Skin of body (tissue), 3 donors: ENCODE measurements at places on chromosomes 1 and 21.

DNA sequence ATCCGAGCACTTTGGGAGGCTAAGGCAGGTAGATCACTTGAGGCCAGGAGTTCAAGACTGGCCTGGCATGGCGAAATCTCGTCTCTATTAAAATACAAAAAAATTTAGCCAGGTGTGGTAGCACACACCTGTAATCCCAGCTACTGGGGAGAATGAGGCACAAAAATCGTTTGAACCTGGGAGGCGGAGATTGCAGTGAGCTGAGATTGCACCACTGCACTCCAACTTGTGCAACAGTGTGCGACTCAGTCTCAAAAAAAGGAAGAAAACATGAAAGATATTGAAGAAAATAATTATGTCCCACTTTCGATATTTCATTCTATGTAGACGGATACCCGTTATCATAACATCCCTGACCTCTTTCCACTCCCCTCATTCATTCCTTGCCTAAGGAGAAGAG lies 19.2 kb downstream of the TUT4 start:
- DNase-seq: no peak

- no peak for DNase-seq
Measured at GRCh38 chr1:209601809-209602657, 18.5 kb downstream of the CAMK1G start.

- no peak for DNase-seq
Measured at GRCh38 chr1:206826394-206826793, 39.0 kb upstream of the IL20 start.

GRCh38 chr1:229657993-229658755 lies 32.1 kb downstream of the URB2 start:
- DNase-seq: no peak

DNA sequence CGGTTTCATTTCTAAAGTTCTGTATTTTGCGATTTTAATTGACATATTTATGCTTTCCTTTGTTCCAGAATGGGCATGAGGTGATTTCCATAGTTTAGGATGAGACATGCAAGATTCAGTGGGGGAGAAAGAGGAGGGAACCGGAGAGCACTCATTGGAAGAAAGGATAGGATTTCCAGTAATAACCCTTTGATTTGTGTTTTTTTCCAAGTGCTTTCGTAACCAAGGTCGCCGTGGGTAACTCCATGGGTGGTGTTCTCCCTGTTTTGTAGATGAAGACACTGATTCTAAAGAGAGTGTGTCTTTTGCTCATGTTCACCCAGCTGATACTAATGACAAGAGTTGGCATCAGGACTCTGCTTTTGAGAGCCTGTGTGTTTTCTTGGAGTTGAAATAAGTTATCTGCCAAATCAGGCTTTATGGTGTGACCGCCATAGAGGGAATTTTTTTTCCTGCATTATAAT lies 170.1 kb downstream of the DHRS3 start:
- no peak for DNase-seq

DNA sequence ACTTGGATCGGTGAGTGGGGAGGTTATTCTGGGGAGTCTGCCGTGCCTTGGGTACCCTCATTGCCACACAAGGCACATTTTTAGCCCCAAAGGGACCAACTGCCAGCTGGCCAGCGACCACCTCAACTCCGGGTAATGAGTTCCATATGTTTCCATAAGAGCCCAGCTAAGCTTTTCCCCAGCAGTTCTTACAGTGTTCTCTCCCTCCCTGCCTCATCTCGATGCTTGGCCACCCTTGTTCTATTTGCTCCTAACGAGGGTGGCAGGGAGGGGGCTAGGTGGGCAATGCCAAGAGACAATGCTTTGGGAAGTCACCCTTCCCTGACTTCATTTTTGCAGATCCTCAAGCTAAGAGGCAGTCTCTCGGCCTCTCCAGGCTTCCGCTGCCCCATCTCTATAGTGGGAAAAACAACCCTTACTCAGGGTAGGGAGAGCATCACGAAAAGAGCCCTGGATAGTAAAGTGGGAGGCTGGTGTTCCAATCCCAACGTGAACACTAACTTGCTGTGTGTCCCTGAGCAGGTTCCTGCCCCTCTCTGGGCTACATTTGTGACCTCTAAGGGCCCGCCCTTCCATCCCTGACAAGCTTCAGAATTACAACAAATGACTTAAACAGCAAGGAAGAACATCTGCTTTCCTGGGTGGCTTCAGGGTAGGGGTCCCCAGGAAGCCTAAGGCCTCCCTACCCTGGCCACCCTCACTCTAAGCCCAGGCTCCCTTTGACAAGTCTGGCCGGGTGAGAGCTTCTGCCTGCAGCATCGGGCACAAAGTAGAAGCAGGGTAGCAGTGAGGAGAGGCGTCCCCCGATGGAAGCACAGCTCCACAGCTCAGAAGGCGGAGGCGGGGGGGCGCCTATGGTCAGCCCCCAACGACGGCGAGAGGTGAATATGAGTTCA lies 5.8 kb downstream of the ID3 start:
- no peak for DNase-seq

GRCh38 chr1:165279882-165280281 lies 76.6 kb downstream of the LMX1A start:
- no peak for DNase-seq

GRCh38 chr1:245542365-245542764 lies 387.6 kb downstream of the KIF26B start:
- DNase-seq: no peak

DNA sequence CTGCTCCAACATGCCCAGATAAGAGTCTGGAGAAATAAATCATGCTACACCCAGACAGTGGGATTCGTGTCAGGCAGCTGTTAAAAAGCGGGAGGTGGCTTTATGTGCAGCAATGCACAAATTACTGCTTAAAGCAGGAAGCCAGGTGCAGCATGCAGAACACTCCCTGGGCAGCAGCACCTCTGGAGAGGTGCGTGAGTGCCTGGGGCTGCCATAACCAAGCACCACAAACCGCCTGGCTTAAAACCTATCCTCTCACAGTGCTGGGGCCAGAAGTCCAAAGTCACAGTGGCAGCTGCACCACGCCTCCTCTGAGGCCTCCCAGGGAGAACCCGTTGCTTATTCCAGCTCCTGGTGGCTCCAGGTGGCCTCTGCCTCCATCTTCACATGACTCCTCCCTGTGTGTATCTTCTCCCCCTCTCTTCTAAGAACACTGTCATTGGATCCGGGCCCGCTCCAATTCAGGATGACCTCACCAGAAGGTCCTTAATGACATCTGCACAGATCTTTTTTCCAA lies 115.6 kb downstream of the SIK1 start:
- DNase-seq: no peak

DNA sequence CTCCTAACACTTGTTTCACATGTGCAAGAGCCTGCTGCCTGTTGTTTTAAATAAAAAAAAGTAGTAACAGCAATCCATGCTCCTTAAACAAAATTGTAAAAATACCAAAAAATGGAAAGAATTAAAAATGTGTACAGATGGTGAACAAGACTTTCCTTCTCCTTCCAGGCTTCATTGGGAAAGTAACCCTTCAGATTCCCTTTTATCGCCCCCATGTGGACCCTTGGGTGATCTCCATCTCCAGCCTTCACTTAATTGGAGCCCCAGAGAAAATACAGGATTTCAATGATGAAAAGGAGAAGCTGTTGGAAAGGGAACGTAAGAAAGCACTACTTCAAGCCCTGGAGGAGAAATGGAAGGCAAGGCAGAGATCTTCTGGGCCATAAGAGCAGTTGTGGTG lies 14.2 kb downstream of the VPS13D start:
- DNase-seq: no peak

DNA sequence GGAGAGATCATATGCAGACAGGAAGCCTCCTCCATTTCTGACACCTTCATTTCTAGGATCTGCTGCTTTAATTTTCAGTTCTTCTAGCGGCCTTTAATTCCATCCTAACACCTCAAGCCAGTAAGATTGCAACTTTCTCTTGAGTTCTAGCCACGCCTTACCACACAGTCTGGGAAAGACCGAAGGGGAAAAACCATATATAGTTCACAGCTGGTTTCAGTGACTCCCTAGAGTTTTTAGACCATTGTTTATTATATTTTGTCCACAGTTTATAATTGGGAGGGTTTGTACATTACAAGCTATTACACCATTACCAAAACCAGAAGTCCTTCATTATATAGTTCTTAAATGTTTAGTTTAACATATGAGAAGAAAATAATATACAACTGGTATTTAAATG lies 37.5 kb downstream of the DPH5 start:
- DNase-seq: no peak

DNA sequence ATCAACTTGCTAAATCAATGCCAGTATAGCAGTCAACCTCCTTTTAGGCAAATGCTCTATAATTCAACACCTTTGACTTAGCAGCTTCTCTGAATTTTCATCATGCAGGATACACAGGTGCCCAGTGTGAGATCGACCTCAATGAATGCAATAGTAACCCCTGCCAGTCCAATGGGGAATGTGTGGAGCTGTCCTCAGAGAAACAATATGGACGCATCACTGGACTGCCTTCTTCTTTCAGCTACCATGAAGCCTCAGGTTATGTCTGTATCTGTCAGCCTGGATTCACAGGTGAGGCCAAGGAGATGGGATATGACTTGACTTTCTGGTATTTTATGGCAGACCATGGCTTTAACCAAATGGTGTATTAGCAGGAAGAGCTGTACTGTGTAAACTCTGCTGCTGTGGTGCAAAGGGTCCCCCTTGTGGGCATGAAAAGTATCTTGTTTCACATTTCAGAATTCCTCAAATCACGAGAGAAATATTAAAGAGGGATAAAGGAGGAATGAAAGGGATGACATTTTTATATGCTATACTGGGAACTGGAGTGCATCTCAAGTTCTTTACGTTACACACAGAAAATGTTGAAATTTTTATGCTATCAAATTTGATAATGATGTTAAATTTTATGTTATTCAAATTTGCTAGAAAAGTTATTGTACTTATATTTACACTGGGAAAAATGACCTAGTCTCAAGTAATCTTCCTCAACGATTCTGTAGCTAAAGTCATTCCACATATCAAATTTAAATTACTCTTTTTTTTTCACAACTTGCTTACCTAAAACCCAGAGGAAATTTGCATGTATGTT lies 88.9 kb downstream of the CRB1 start:
- peak; percentile 6 for DNase-seq

DNA sequence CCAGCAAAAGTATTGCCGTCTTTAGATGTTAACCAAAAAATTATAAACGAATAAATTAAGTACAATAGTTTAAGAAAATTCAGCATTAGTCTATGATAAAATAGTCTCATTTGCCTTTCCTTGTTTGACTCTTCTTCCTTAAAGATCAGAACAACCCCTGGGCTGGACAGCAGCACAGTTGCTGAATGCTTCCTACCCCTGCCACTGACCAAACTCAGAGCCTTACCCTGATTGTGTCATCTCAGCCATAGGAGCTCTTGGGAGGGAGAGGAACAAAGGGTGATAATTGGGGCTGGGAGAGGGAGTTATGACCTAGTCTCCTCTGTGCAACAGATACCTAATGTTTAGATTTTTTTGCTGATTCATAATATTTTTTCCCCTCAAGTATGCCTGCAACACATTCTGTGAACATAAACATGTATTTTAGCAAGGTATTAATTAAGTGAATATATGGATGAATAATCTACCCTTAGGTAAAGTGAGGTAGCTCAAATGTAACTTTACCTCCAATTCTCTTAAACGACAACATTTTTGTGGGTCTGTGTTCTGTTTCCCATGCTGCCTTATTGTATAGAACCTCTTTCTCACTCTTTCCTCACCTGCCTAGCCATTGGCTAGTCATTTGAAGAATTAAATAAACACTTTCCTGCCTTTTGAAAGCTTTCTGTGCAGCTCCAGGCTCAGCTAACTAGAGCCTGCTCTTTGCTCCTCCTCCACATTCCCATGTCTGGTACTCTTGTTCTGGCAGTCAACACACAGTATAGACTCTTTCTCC lies 46.1 kb downstream of the FGGY start:
- DNase-seq: no peak

- no peak for DNase-seq
Measured at GRCh38 chr1:160171354-160171753, 19.0 kb upstream of the CASQ1 start.

GRCh38 chr1:186113461-186113860 lies 261.6 kb downstream of the TPR start:
- DNase-seq: peak; percentile 1

DNA sequence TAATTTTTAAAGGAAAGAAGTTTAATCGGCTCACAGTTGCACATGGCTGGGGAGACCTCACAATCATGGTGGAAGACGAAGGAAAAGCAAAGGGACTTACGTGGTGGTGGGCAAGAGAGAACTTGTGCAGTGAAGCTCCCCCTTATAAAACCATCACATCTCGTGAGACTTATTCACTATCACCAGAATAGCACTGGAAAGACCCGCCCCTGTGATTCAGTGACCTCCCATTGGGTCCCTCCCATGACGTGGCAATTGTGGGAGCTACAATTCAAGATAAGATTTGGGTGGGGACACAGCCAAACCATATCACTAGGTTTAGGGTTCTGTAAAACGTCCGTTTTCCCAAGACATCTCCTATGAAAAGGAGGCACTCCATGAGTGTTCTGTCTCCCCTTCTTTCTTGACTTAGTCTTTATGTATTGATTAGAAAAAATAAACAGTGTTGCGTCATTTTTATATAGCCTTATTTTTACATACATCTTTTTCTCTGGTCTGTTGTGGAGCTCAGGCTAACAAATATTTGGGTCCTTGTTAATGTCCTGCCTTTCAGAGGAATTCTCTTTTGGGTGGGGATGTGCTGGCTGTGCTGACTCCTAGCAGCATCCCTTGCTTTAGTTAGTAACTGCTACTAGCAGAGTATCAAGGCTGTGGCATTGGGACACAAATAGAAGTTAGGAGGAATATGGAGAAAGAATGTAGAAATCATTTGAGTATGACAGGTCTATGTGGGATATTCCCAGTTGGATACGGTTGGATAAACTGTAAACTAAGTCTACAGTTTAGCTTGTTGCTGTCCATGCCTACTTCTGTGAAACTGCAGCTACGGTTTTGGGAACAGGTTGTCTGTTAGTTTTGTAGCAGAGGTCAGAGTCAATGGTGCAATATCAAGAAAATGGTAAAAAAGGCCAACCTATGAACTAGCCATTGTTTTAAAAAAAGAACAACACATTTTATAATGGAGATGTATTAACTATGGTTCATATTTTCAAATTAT lies 23.5 kb downstream of the BACH1 start:
- DNase-seq: no peak

DNA sequence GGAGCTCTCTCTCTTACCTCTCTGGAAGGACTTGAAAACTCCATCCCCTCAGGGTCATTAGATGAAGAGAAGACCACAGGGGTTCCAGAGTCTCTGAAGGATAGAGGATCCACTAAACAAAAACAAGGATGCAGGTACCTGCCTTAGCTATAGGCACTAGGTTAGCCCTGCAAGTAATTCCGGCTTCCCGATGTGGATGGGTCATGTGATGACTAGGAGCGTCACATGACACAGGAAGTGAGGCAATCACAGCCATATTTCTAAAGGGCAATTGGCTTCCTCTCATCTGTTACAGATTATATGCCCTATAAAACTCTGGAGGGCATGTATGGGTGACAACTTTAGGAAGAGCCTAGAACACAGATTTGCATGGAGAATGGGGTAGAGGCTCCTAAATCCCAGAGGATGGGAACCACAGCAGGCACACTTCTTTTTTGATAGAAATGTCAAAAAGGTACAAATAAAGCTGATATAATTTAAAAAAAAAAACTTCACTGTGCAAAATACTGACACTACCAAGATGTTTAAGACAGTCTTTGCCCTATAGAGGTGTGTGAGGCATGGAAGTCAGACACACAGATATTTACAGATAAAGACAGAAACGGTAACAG lies 14.1 kb downstream of the ENTREP3 start:
- peak; percentile 86 for DNase-seq

- DNase-seq: no peak
Measured at GRCh38 chr1:112929979-112930378, 26.0 kb downstream of the SLC16A1 start.
